Stimulated activated CD8-positive, alpha-beta memory T cell treated with anti-CD3 and anti-CD28 coated beads, Interleukin-2, amount 100 ng/mL, for 1 hour (primary cell): ENCODE measurements at places on chromosomes 3 and 15.

DNA sequence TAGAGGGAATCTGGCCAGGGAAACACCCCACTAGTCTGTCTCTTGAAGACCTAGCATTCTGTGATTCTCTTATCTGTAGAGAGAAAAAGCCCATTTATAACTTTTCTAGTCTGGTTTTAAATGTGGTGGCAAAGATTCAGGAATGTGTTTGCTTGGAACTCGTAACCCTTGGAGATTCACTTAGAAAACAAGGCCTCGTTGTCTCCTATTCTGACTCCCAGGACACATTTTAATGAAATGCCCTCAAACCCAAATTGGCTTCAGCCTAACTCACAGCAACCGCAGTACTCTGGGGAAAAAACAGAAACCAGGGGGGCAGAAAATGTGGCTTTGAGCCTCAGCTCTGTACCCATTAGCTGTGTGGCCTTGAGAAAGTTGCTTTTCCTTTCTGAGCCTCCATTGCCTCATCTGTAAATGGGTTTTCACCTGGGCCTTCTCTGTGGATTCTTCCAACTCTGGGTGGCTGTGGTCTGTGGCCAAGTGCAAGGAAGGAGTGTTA is 36.5 kb downstream of the RPLP1 start:
- DNase-seq, result no peak

DNA sequence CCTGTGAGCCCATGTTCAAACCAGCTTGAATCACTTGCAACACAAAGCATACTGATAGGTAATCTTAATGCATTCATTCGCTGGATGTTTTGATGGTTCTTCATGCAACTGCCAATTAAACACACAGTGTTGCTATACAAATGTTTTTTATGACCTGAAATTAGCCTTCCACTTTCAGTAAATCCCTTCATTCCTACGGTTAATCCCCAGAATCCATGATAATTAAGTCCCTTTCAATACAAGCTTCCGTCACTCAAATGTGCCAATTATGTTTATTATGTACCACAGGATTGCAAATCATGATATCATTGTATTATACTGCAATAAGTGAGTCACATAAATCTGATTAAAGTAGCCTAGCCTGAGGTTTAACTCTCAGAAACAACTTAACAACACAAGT is 14.5 kb upstream of the LYZL4 start:
- no peak for DNase-seq

- DNase-seq, result no peak
These were observed 31.7 kb upstream of the UTS2B start for GRCh38 chr3:191362037-191362436.

GRCh38 chr3:148315756-148316155 is 381.9 kb upstream of the AGTR1 start:
- no peak for DNase-seq

GRCh38 chr3:180421221-180421620 is 180.7 kb upstream of the TTC14 start:
- DNase-seq, result no peak

- no peak for DNase-seq
These were observed 10.1 kb downstream of the UBP1 start for GRCh38 chr3:33430061-33430460.

DNA sequence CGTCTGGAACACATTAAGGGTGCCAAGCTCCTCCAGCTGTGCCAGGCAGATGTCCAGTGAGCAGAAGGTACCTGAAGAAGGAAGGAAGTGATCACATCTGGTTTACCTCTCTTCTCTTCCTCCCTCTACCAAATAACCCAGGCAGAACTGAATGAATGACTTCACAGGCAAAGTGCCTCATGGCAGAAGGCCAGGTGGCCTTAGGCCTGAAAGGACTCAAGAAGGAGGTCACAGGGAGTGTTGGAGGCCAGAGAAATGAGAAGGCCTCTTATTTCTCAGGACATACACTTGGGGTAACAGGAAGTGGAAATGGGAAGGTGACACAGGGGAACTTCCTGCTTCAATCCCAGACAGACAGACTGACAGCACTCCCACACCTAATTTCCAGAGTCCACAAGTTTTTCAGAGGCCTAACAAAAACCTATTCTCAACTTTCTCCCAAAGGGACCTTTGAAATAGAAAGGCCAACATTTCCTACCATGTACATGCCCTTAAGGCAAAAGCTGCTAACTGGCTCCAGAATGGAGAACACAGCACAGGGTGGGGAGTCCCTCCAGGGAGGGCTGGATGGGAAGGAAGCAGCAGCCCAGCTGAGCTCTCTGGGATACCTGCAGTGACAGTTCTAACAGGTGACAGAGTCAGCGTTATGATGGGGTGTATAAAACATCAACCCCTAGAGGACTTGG is 17.6 kb upstream of the SIN3A start:
- no peak for DNase-seq

DNA sequence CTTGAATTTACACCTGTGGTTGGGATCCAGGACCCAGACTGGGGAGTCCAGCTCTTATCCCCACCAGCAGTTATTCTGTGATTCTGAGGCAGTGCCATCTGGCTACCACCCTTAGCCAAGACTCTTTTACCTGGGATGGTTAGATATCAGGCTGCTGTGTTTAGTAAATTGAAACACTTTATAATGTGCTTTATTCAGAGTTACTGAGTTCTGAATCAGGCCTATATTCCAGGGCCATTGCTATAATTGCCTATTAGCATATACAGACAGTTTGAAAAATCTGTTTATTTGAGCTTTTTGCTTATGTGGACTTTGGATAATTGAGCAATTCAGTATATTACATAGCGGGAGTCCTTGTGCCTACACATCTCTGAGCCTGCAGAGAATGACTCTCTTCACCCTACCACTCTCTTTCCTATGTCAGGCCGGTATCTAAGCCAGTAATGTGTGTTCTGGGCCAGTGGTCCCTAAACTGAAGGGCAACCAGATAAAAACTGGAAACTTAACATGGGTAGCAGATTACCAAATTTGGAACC is 45.4 kb upstream of the TRAK1 start:
- no peak for DNase-seq

GRCh38 chr3:155745795-155746550 is 1.1 kb upstream of the PLCH1 start:
- DNase-seq, result no peak

- no peak for DNase-seq
These were observed 40.2 kb downstream of the ATP2B2 start for GRCh38 chr3:10465161-10465560.

GRCh38 chr3:113070681-113071113 is 79.9 kb downstream of the GTPBP8 start:
- DNase-seq, result no peak

GRCh38 chr15:41480396-41481140 is 13.1 kb upstream of the ITPKA start:
- DNase-seq, result no peak

- no peak for DNase-seq
These were observed 27.0 kb downstream of the PLXNB1 start for GRCh38 chr3:48402907-48403306.

- DNase-seq, result no peak
These were observed 110.2 kb downstream of the ATP1B3 start for GRCh38 chr3:141986548-141987107.

DNA sequence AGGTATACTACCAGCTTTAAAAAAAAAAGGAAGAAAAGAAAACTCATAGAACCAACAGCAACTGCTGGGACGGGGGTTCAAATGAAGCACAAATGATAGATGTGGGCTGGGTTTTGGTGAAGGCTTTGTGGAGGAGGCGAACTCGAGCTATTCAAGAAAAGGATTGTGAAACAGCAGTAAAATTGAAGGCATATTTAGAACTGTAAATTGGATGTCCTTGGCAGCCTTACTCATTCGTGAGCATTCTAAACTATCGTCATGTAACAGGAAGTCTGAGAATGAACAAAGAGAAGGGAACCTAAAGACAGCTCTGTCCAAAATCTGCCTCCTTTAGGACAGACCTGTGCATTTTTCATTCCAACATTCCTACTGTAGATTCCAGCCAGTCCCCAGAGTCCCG is 97.8 kb downstream of the LARS2 start:
- DNase-seq, result no peak

DNA sequence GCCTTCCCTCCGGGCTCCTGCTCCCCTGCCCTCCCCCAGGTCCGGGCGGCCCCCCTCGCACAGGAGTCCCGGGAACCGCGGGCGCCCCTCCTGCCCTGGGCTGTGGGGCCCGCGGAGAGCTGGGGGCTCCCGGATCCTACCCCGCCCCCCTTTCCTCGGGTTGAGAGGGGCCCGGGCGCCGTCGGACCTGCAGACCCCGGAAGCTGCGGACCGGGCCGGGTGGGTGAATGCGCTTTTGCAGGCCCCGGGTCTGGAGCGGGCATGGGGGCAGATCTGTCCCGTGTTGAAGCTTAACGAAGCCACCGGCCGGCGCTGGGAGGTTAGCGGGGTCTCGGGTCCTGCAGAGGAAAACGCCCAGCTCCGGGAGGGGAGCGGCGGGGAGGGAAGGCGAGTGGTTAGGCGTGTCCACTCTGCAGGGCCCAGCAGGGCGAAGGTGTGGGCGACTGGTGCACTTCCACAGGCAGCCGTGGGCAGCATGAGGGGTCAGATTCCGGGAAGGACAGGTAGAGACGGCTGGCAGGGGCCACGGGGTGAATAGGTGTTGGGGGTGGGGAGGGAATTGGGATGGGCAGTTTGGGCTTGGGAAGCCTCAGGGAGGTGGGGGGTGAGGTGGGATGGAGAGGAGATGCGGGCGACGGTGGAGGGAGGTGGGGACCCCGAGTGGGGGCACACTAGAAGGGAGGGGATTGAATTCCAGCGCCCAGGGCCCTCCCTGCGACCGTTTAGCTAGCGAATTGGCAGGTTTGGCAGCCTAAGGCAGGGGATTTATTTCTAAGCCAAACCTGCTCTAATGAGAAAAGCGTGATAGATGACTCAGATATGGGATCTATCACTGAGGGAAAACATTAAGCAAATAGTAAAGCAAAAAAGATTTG is 635 bp downstream of the CD276 start:
- no peak for DNase-seq

- no peak for DNase-seq
These were observed 33.6 kb downstream of the ZDHHC3 start for GRCh38 chr3:44942202-44942921.

DNA sequence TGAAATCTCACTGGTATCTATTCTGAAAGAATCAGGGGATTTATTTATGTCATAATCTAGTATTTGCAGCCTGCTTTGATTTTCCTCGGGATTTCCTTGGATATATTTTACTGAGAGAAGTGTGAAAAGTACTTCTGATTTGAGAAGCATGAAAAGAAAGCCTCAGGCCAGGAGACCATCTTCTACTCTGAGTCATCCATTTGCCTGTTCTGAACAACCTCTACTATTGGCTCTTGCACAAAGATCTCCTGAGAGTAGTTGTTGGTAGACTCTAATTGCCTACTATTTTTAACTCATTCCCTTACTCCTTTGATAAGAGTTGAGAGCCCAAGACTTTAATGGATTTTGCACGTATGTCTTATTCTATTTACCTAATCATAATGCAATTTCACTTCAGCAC is 318.9 kb downstream of the BCHE start:
- DNase-seq, result no peak

DNA sequence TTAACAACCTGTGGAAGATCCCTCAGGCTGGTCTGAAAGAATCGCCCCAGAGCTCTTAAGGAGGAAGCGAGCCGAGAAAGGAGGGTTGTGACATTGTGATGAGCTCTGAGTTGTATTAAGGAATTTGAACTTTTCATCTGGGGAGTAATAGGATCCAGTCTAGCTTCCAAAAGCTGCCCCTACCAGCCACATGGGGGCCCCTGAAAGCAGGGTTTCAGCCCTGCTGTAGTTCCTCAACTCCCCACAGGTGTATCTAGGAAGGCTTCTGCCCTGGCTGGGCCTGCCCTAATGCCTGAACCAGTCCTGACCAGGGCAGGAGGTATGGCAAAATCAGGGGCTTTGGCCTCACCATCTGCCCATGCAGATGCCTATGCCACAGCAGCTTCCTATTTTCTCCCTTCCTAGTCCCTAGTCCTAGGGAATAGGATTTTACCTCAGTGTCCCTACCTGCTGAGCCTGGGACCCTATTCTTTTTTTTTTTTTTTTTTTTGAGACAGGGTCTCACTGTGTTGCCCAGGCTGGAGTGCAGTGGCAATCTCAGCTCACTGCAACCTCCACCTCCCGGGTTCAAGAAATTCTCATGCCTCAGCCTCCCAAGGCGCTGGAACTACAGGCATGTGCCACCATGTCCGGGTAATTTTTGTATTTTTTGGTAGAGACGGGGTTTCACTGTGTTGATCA is 5.0 kb upstream of the AP3S2 start:
- DNase-seq, result no peak

DNA sequence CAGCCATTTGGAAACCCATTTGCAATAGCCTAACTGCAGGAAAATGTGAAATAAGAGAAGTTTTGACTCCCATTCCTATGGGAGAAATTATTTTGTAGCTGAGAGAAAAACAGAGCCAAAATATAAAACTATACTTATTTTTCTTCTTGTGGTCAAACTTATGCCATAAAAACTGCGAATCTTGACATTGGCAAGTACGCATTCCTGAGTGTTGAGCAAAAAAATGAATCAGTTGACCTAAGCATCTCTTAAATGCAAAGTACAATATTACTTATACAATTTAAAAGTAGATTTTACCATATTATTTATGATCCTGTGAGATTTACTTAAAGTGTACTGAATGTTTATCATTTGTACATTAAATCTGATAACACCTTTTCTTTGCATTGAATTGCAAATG is 50.1 kb upstream of the CMC1 start:
- no peak for DNase-seq

GRCh38 chr15:68834346-68834745 is 13.7 kb upstream of the ANP32A start:
- DNase-seq, result no peak

- DNase-seq, result no peak
These were observed 133.9 kb upstream of the LRRFIP2 start for GRCh38 chr3:37308247-37308646.

DNA sequence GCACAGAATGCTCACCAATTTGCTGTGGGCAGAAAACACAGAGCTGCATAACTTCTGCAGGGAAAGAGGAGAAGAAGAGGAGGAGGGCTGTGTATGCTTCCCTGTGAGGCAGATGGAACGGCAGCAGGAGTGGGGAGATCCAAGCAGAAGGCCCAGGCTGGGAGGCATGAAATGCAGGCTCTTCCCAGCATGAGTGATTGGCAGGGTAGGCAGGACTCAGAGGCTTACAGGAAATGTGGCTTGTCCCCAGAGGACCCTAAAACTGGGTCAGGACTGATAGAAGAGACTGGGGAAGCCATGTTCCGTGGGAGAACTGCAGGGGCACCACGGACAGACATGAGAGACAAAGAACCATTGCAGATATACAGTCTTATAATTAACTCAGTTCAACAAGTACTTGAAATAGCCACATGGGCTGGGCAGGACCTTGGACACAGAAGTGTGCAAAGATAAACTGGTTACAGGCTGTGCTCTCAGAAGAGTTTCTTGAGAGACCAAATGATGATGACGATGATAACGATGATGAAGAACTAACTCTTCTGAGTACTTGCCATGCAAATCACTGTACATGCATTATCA is 286.9 kb downstream of the EPHB1 start:
- DNase-seq, result no peak

- no peak for DNase-seq
These were observed 719 bp upstream of the SRPRB start for GRCh38 chr3:133804896-133805295.

- no peak for DNase-seq
These were observed 8.3 kb upstream of the LMOD3 start for GRCh38 chr3:69130689-69131088.

GRCh38 chr3:37906734-37907282 is 45.1 kb downstream of the CTDSPL start:
- no peak for DNase-seq
